ENCODE measurements at places on chromosomes 2 and 18.
A peak's percentile ranks its signal among the peaks of the same experiment; 100 is the strongest.

GRCh38 chr2:172437419-172438341, 10.3 kb downstream of the ITGA6 start:
- DNase-seq: peak; percentile 70

DNA sequence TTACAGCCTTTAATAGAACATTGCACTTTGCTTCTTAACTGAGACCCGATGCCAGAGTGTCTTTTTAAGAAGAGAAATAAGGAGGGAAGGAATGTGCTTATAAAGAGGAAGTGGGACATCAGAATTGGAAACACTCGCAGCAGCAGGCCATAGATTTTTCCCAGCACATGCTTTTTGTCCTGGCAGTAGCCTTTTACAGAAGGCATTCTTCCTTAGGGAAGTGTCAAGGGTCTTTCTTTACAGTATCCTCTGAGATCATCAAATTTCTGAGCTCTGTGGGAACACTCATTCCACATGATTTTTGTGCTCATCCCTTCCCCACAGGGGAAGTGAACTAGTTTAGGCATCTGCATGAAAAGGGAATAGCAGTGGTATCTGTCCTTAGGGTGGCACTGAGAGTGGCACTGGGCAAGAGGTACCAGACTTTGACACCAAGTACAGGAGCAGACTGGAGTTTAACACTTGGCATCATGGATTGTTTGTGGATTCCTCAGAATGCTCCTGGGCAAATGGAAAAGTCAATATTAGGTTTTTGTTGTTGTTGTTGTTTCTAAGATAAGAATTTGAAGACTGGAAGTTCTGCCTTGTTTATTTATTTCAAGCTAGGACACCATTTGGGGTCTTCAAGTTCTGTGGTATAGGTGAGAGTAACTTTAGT, 4.1 kb downstream of the MYO1B start:
- no peak for DNase-seq

DNA sequence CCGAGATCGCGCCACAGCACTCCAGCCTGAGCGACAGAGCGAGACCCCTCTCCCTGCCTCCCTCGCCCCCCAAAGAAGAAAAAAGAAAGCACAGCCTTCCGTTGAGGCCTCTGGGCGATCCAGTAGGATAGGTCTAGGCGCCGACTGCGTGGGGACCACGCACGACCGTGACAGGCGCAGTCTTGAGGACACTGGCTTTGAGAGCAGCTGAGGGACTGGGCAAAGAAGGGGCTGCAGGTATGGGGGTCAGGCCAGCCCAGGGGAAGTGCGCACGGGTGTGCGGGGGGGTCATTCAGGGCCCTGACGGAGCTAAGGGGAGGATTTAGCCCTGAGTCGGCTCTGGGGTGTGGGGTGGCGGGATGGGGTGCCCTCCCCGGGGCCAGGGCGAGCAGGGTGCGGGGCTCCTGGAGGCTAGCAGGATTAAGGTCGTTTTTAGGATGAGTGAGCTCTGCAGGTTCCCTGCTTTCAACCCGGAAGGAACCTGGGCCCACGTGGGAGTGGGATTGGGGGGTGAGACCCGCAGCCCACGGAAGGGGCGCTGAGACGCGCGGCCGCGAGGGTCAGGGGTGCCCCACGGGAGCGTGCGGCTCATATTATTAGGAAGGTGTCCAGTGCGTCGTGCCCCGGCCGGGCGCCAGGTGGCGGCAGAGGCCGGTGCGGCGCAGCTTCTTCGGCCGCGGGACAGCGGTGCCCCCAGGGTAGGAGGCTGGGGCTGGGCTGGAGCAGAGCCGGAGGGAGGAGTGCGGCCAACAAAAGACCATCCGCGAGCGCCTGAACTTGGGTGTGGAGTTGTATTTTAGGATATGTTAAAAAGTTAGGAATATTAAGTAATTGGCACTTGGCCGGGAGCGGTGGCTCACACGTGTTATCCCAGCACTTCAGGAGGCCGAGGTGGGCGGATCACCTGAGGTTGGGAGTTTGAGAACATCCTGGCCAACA, 20.5 kb upstream of the ZNF236 start:
- no peak for DNase-seq

- no peak for DNase-seq
Measured at GRCh38 chr2:217654168-217654567, 348.6 kb downstream of the TNS1 start.

DNA sequence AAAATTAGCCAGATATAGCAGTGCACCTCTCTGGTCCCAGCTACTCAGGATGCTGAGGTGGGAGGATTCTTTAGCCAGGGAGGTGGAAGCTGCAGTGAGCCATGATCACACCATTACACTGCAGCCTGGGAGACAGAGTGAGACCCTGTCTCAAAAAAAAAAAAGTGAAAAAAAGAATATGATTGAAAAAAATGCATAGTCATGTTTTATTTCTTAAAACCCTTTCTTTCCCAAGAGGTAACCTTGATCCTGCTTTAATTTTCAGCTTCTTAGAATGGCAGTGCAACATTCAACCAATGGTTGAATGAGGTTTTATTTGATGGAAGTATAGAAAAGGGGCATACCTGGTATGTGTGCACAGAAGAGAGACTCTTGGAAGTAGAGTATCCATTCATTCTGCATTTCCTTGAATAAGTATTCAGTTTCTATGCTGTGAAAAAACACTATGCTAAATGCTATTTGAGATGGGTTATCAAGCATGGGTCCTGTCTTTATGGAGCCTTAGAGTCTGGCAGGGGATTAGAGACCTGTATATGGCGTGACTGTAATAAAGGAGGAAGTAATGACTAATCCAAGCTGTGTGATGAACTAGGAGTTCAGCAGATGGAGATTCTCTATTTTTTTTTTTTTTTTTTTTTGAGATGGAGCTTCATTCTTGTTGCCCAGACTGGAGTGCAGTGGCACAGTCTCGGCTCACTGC, 146.3 kb downstream of the WDSUB1 start:
- DNase-seq: no peak

GRCh38 chr2:208713066-208713745, 306.6 kb downstream of the PTH2R start:
- DNase-seq: no peak

- DNase-seq: no peak
Measured at GRCh38 chr18:9886005-9886348, 204 bp downstream of the TXNDC2 start.

GRCh38 chr18:3358310-3358709, 91.7 kb upstream of the TGIF1 start:
- no peak for DNase-seq

Data from stimulated activated CD4-positive, alpha-beta T cell treated with anti-CD3 and anti-CD28 coated beads, Interleukin-2, amount 100 ng/mL, for 4 hours (primary cell).